ENCODE measurements at places on chromosomes 16 and 17.

- H3K4me1 ChIP-seq: peaks cover 24% of the 10 kb centered on the region
- peak overlapping the region; percentile 72 for H3K27ac ChIP-seq
- DNase-seq: no peak
- H3K27me3 ChIP-seq: no peaks in the 10 kb centered on the region
Measured at GRCh38 chr17:29390851-29391631, 878 bp downstream of the TAOK1 start.

GRCh38 chr16:24332178-24332577, 76.0 kb downstream of the CACNG3 start:
- no peaks in the 10 kb centered on the region for H3K4me1 ChIP-seq
- H3K4me3 ChIP-seq: no peak overlapping the region
- H3K27ac ChIP-seq: no peak overlapping the region
- DNase-seq: no peak
- no peaks in the 10 kb centered on the region for H3K36me3 ChIP-seq

DNA sequence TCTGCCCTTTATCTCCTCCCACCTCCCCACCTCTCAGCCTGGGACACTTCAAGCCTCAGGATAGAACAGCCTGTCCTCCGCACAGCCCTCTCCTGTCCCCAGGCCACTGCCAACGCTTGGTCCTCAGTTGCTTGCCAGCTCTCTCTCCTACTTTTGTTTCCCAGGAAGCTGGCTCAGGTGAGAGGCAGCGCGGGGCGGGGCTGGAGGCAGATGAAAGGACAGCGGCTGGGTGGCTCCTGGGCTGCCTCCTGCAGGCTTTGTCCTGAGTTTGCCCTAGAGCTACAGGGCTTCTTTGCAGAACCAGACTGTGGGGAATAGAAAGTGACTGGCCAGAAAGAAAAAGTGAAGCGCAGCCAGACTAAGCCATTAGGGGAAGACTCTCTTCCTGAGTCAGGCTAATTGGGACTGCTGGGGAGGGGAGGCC, 48.2 kb upstream of the CDC42EP4 start:
- no peak overlapping the region for H3K27ac ChIP-seq
- H3K4me1 ChIP-seq: peaks cover 9% of the 10 kb centered on the region
- H3K4me3 ChIP-seq: no peak overlapping the region
- no peak for DNase-seq

DNA sequence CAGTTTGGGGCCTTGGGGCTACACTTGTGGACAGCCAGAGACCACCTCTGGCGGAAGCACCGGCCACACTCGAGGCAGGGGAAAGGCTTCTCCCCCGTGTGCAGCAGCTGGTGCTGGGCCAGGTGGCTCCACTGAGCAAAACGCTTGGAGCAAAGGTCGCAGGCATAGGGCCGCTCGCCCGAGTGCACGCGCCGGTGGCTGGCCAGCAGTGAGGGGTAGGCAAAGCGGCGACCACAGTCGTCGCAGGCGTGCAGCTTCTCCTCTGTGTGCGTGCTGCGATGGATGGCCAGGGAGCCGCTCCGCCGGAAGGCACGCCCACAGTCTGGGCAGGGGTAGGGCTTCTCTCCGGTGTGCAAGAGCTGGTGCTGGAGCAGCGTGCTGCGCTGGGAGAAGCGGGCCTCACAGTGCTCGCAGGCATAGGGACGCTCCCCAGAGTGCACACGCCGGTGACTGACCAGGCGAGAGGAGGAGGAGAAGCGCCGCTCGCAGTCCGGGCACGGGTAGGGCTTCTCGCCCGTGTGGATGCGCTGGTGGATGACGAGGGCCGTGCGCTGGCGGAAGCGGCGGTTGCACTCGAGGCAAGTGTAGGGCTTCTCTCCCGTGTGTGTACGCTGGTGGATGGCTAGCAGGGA, 5.8 kb downstream of the ZNF689 start:
- no peak overlapping the region for H3K27ac ChIP-seq
- no peaks in the 10 kb centered on the region for H3K27me3 ChIP-seq
- peaks cover 19% of the 10 kb centered on the region for H3K4me1 ChIP-seq
- no peak overlapping the region for H3K4me3 ChIP-seq
- DNase-seq: no peak

GRCh38 chr16:9105189-9105588, 13.7 kb downstream of the HAPSTR1 start:
- DNase-seq: no peak
- H3K4me1 ChIP-seq: peaks cover 55% of the 10 kb centered on the region
- peaks cover 36% of the 10 kb centered on the region for H3K36me3 ChIP-seq
- no peak overlapping the region for H3K4me3 ChIP-seq

GRCh38 chr17:1725642-1726511, 1.4 kb downstream of the WDR81 start:
- peaks cover 11% of the 10 kb centered on the region for H3K4me1 ChIP-seq
- H3K27ac ChIP-seq: no peak overlapping the region
- no peak for DNase-seq
- H3K4me3 ChIP-seq: peak overlapping the region; percentile 69
- peaks cover 5% of the 10 kb centered on the region for H3K36me3 ChIP-seq
- no peaks in the 10 kb centered on the region for H3K27me3 ChIP-seq

DNA sequence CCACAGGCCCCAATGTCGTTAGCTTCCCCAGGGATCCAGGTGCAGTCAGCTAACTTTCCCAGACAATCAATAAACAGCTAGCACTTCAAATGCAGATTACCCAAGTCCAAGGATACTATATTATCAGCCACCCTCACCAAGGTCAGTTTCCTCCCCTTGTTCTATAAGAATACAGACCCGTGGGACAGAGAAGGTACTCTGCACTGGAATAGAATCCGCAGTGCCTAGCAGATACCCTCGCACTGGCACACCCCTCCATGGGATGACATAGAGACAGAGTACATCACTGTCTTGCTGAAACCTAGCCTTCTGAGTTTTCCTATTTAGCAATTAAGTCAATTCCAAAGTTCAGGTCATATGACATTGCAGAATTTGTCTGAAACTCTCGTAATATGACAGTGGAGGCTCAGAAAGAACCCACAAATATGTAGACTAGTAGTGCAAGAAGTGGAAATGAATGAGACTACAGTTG, 40.0 kb upstream of the ABCA10 start:
- H3K4me1 ChIP-seq: peaks cover 10% of the 10 kb centered on the region
- H3K27me3 ChIP-seq: no peaks in the 10 kb centered on the region
- H3K27ac ChIP-seq: no peak overlapping the region
- H3K4me3 ChIP-seq: no peak overlapping the region
- no peak for DNase-seq
- no peaks in the 10 kb centered on the region for H3K36me3 ChIP-seq

DNA sequence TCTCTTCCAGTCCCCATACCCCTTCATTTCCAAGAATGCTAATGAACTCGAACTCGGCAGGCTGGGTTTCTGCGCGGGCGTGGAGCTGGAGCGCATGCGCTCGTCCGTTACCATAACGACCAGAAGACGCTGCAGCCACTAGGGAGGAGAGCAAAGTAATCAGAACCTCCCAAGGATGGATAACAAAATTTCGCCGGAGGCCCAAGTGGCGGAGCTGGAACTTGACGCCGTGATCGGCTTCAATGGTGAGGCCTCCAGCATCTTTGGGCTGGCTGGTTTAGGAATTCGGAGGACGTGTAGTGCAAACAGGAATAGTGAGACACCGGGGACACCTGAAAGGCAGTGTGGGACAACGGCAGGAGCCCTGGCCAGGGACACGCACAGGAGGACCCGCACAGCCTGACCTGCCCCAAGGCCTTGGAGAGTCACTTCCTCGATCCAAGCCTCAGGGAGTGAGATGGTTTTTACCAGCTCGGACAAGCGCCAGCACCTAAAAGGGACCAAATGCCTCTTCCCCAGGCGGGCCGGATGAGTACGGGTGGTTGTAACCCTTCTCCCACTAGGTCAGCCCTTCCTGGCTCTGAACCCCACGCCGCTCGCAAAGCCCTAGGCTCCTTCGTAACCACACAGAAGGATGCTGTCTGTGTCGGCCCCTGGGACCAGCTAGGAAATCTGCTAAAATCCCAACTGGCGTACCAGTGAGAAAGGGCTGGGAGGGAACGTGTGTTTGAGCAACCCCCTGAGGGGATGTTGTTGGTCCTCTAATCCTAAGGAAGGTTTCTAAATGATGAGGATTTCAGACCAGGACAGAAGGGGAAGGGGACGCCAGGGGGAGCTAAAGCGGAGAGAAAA, at the start of gene CFAP52:
TSS of gene CFAP52 (plus strand) at position 122 of the 852 bp plus-strand sequence. CDS start at position 176, 54 bp downstream.
- peak within 1 kb of the TSS; percentile 85 for H3K4me3 ChIP-seq
- no peaks in the 10 kb centered on the region for H3K27me3 ChIP-seq
- peaks cover 9% of the 10 kb centered on the region for H3K4me1 ChIP-seq

DNA sequence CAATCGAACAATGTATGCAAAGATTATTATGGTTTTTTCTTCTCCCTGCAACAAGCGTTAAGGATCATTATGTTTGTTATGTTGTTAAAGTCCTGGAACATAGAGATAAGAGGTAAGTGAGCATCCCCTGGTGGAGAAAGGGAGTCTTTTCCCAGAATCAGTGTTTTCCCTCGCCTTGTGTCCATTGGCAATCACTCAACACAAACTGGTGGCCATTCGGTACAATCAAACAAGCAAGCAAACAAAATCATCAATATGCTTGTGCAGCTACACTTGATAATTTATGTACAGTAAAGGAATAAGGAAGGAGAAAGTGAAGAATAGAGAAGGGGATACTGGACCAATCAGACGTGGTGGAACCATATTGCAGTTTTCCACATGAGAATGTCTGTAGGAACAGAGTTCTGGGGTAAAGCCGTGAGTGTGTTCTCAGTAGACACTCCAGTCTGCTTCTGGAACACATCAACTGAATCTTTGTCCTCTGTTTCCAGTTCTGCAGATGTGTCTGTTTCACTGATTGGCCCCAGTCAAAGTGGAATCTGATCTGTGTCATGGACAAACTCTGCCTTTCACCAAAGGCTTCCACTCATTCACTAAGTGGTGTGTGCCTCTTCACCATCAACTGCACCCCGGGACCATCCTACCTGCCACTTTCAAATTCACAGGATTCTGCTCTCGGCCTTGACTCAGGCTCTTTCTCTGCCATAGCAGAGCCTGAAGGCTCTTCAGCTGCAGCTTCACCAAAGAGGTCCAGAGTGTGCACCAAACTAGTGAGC, 169.5 kb downstream of the AHSP start:
- H3K27me3 ChIP-seq: no peaks in the 10 kb centered on the region
- no peaks in the 10 kb centered on the region for H3K4me1 ChIP-seq
- H3K27ac ChIP-seq: no peak overlapping the region
- no peak for DNase-seq
- H3K4me3 ChIP-seq: no peak overlapping the region

- no peaks in the 10 kb centered on the region for H3K27me3 ChIP-seq
- H3K36me3 ChIP-seq: no peaks in the 10 kb centered on the region
- H3K4me1 ChIP-seq: no peaks in the 10 kb centered on the region
- no peak overlapping the region for H3K27ac ChIP-seq
- H3K4me3 ChIP-seq: no peak overlapping the region
- DNase-seq: no peak
Measured at GRCh38 chr16:73725156-73725555, 571.5 kb upstream of the PSMD7 start.

GRCh38 chr17:47969930-47970724, 786 bp upstream of the CDK5RAP3 start:
- H3K4me3 ChIP-seq: peak overlapping the region; percentile 48
- peaks cover 27% of the 10 kb centered on the region for H3K4me1 ChIP-seq
- H3K27me3 ChIP-seq: no peaks in the 10 kb centered on the region
- peak overlapping the region; percentile 31 for H3K27ac ChIP-seq

GRCh38 chr16:54446639-54447038, 160.1 kb upstream of the IRX3 start:
- no peak overlapping the region for H3K27ac ChIP-seq
- no peaks in the 10 kb centered on the region for H3K36me3 ChIP-seq
- no peaks in the 10 kb centered on the region for H3K27me3 ChIP-seq
- no peak for DNase-seq
- peaks cover 25% of the 10 kb centered on the region for H3K4me1 ChIP-seq

GRCh38 chr16:27291106-27291505, 22.5 kb upstream of the NSMCE1 start:
- H3K27me3 ChIP-seq: no peaks in the 10 kb centered on the region
- H3K4me1 ChIP-seq: peaks cover 9% of the 10 kb centered on the region
- no peak overlapping the region for H3K27ac ChIP-seq
- H3K4me3 ChIP-seq: no peak overlapping the region
